ENCODE measurements at places on chromosomes 16 and 17.

DNA sequence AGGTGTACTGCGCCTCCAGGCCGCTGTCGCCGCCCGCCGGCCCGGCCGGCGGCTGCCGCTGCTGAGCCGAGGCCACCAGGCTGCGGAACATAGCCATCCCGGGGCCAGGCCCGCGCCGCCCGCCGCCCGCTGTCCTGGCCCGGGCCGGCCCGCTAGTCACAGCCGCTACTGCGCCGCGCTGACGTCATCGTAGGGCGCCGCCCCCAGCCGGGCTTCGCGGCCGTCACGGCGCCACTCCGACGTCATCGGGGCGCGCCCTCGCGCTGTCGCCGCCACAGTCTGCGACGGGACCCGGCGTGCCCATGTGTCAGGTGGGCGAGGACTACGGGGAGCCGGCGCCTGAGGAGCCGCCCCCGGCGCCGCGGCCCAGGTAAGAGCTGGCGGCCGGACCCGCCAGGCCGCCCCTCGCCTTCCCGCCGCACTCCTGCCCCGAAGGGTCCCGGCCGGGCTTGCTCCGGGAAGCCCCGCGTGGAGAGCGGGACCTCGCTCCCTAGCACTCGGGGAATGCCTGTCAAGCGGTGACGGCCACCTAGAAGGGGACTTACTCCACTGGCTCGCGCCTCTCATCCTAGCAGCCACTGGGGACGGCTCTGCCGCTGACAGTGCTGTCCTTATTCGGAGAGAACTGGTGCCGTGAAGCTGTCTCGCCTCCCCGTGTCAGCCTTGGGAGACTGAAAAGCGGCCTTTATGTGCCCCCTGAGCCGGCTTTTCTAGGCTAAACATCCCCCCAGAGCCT lies at the start of the genes CTU2 and RNF166:
Gene CTU2, plus strand, starts transcription at position 275 of the 736 bp plus-strand sequence. Its CDS starts 28 bp downstream, at position 303.
Gene RNF166, minus strand, starts transcription at position 180 of the 736 bp plus-strand sequence. Its CDS starts 83 bp downstream, at position 97.
- peak; percentile 93 for DNase-seq

DNA sequence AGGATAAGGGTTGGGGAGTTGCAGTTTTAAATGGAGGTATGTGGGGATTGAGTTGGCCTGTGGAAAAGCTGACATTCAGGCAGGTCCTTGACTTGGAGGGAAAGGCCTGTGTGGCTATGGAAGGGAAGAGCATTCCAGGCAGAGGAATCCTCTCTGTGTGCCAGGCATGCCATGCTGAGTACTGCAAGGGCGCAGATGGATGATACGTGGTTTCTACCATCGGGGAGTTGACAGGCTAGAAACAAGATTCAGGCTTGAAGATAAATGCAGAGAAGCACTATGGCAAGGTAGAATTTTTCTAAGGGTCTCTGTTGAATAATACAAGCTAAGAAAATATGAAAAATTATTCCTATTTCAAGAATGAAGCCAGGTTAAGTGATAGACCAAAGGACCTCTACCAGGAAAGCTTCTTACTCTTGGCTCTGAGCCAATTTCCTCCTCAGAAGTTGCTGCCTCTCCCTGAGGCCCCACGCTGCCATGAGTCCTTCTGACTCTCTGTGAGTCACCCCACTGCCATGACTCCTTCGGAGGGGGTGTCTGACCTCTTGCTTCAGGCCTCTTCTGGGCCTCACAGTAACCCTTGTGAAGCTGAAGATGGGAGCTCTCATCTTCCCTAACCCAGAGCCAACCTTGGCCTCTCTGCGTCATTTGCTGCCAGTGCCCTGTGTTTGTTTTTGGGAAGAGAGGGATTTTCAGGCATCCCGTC lies 75.8 kb downstream of the WNT3 start:
- no peak for DNase-seq

GRCh38 chr16:30660424-30661261 lies 2.4 kb downstream of the FBRS start:
- DNase-seq, result peak; percentile 55

- DNase-seq, result no peak
Measured at GRCh38 chr17:56031636-56032035, 121.6 kb upstream of the ANKFN1 start.

DNA sequence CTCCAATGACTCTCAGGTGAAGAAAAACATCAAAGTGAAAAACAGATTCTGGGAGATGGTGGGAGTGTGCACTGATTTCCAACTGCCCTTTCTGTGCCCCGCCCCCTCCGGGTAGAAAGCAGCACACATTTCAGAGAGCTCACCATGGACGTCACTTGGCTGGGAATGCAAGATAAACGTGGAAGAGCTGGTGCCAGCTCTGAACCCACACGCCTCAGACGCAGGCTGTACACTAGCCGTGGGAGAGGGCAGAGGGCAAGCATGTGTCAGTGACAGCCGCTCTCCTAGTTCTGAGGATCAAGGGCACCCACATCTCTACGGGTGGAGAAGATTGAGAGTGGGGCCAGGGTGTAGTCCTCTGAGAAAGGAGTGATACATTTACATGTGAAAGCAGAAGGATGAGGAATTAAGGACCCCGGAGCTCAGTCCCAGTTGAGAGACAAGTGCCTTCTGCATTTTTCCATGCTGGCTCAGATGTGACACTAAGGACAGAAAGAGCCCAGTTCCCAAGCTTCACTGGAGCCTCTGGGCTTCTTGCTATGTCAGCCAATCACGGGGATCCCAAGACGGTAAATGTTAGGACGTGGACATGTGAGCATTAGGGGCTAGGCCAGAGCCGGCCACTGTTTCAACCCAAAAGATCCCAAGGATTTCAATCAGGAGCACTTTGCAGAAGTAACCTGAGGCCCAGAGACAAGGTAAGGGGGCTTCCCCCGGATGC lies 101.3 kb downstream of the ZFHX3 start:
- no peak for DNase-seq

DNA sequence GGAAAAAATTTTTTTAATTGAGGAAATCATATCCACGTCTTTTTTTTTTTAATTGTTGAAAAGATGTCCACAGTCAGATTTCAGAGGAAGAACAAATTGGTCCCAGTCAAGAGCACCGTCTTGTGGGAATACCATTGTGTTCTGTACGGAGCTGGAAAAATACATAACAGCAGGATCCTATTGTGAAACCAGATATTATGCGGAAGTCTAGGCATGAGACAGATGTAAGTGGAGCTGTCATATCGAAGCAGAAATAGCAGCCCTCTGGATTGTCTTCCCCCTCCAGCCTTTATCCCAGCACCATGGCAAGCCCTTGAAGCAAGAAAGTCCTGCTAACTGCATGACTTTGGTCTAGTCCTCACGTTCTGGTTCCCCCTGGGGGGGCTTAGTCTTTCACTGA lies 391.6 kb upstream of the ASIC2 start:
- no peak for DNase-seq

GRCh38 chr17:48593840-48594537 lies 410 bp upstream of the HOXB5 start:
- DNase-seq, result no peak

GRCh38 chr17:76612977-76613851 lies 27.6 kb upstream of the ST6GALNAC2 start:
- no peak for DNase-seq

DNA sequence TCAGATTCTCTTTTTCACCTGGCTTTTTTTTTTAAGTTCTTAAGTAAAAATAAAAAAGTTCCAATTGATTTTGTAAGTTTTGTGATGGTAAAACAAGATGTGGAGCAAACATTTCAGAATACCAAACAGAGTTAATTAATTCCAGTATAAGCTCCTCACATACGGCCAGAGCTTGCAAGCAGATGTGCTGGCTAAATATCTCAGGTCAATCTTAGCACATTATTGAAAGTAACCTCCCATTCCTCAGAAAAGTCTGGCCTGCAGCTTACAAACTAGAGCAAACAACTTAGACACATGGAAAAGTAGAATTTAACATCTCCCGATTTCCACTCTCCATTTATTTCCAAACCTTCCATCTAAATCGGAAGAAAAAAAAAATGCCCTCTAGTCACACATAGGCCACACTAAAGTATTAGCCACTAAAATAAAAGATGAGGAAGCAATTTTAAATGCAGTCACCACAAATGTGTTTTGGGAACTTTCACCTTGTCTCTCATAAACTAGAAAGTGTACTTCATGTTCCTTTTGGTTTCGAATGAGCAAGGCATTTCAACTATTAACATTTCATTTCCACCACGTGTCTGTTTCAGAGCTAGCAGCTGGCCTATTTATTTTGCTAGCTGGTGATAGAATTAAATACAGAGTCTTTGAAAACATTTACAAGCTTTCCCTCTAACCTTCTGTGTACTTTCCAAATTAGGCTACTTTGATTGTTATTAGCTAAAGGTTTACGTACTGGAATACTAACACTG lies 143.3 kb downstream of the STX8 start:
- no peak for DNase-seq

DNA sequence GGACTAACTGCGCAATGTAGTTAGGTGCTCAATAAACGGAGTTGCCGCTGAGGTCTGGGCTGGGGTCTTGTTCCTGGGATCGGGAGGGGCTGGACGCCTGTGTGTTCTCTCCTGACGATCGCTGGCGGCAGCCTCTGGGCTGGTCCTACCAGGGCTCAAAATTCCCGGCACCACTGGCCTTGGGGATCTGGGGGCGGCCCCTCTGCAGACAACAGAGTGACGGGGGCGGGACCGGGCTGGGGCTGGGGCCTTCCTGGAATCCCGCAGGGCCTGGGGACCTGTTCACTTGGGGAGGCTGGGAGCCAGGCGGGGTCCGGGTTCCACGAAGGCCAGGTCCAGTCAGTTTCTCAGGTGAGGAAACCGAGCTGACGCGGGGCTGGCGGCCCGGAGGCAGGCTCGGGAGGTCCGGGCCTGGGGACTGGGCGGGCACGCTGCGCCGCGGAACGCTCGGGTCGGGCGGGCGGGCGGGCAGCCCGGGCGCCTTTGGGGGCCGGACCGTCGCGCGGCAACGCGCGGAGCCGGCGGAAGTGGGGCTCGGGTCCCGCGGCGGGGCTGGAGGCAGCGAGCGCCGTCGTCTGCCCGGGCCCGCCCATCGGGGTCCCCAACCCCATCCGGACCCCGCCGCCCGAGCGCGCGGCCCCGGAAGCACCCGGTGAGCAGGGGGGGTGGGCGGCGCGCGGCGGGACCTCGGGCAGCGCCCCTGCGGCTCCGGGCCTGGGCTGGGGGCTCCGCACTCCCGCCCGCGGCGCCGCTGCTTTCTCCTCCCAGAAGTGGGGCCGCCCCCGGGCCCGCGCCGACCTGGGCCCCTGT lies at the start of gene PIGQ:
Gene PIGQ, plus strand, starts transcription at position 524 of the 810 bp plus-strand sequence. CDS start 4,107 bp downstream, outside the sequence.
- DNase-seq, result peak; percentile 50

- DNase-seq, result no peak
Measured at GRCh38 chr17:4032738-4033137, 68.5 kb upstream of the ATP2A3 start.

DNA sequence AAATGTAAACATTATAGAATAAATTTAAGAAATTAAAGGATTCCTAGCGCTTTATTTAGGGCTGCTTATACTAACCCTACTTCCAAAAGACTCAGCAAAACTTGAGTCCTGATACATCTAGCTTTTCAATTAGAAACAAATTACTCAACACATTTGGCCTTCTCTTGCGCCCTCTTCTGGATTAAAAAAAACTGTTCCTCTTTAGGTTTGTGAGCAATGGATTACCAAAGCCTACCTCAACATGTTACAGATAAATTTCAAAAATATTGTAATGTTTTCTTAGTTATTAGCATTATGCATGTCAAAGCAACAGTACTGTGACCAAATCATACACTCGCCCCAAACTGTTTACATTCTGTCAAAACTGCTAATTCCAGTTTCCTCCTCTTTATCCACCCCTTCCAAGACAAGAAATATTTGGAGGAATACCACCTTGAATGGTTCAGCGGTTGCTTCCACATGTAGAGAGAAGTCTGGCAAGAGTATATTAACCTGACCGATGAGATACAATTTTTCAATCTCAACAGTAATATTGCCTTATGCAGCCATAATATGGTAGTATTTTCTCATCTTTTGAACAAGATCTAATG lies 2.7 kb downstream of the NUFIP2 start:
- no peak for DNase-seq

DNA sequence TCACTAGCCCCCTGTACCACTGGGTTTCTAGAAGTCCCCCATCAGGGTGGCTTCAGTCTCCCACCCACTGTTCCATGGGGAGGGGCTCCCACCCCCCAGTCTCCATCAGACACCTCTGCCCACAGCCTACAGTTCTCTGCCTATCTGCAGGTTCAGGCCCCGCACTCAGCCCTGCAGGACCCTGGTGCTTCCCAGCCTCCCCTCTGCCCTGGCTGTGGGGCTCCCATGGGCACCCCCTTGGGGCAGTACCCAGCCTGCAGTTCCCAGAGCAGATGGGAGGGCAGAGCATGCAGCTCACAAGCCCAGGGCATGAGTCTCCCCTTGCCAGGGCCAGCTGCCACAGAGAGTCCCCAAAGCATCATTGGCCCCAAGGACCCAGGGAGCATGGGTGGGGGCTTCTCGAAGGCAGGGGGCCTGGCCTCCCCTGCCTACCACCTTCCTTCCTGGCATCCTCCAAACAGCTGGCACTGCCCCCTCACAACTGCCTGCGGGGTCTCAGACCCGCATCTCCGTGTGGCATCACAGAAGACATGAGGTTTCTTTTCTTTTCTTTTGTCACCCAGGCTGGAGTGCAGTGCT lies 2.8 kb upstream of the MRPL28 start:
- DNase-seq, result no peak

DNA sequence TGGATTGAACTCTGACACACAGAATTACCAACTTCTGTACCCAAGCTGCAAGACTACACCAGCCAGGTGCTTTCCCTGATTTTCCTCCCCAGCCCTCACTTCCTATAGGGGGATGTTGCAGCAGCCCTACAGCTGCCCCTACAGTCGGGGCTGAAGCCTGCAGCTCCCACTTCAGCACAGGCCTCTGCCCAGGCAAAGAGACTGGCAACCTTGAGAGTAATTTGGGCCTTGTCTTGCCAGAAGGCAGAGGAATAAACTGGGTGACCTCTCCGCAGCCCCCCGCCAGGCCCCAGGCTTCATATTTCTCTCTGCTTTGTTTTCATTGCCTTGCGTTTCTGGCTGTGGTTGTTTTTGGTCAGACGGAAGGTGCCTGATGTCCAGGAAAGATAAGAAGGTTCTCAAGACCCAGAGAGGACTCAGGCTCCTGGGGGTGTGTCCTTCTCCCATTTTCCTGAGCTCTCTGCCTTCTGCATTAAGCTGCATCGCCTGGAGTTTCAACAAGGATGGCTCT lies 32.0 kb downstream of the SLC6A4 start:
- DNase-seq, result no peak

DNA sequence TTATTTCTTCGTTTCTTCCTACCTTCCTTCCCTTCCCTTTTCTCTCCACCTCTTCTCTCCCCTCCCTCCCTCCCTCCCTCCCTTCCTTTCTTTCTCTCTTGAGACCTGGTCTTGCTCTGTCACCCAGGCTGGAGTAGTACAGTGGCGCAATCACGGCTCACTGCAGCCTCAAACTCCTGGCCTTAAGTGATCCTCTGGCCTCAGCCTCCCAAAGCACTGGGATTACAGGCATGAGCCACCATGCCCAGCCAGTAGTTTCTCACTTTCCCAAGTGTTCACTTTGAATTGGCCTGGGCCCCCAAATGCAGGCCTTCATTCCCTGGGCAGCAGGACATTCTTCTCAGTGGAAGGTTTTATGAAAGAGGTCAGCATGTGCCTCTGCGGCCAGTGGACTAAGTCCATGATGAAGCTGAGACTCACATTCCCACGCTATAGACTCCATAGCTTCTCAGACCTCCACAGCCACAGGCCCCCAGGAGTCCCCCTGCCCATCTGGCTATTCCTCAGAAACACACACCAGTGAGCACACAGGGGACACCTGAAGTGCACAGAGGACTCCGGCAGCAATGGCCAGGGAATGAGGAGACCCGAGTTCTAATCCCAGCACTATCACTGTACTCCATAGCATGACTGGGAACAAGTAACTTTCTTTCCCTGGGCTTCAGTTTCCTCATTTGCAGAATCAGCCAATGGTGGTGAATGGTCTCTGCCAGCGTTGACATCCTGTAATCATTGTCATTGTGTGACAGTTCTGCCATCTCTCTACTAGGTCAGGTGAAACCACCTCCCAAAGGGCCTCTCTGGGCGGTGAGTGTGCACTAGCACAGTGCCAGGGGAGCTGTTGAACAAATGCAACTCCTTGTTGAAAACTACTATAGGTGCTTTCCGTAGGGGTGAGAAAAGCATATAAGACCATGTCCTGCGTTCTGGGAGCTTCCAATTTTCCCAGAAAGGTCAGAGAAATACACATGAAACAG lies 69.2 kb upstream of the TBX2 start:
- no peak for DNase-seq
